SJSA1 (cell line): ENCODE measurements at places on chromosomes 12 and 14. TPM values are rescaled to one million over a fixed set of nuclear protein-coding genes. Genes with fewer than 3 reads are reported as not detected.

- DNase-seq, result peak; percentile 70
Observed at GRCh38 chr12:94941440-94941862, 62.0 kb downstream of the NDUFA12 start.

Gene NPAS3
- total RNA-seq, result 0.26 TPM in 1 of 2 replicates, not detected in the other

DNA sequence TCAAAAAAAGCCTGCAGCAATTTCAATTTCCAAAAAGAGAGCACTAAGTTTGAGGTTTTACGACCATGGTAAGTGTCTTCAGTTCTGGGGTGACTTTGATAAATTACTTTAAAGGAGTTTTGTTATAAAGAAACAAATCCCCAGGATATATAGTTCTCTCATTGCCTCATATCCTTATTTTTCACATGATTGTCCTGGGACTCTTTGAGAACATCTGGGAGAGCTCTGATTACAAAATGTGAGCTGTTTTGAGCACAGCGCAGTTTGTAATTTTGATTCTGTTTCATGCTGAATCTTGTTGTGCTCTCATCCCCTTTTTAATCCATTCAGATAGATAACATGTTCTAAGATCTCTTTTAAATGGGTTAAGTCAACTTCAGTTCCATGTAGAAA lies 67.7 kb upstream of the DCN start:
- no peak for DNase-seq

DNA sequence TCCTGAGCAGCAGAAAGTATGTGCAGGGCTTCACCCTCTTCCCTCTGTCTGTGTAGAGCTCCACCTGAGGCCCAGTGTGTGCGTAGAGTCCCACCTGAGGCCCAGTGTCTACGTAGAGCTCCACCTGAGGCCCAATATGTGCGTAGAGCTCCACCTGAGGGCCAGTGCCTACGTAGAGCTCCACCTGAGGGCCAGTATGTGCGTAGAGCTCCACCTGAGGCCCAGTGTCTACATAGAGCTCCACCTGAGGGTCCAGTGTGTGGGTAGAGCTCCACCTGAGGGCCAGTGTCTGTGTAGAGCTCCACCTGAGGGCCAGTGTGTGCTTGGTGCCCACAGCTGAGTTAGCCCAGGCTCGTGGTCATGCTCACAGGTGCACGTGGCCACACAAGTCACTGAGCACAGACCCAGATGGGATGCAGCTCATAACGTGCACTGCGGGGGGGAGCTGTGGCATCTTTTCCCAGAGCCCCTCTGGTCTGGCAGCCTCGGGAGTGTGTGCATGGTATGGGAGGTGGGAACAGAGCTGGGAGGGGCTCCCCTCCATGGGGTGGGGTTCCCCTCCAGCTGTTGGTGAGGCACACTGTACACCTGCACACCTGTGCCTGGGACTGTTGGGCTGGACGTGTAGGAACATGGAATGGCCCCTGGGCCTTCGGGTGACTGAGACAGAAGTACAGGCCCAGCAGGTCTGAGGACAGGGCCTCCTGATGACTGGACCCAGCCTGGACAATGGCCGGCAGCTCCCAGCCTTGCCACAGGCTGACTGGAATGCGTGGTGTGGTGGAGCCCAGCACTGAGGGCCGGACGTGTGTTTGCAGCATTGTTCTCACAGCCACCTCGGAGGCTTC lies 20.1 kb downstream of the PACS2 start:
- DNase-seq, result no peak

Gene SMAGP
- total RNA-seq, result 22.8 and 32.5 TPM in 2 replicates

Gene RPGRIP1
- total RNA-seq, result not detected in 2 replicates

Gene ZBTB42
- total RNA-seq, result 1.4 and 6.7 TPM in 2 replicates

DNA sequence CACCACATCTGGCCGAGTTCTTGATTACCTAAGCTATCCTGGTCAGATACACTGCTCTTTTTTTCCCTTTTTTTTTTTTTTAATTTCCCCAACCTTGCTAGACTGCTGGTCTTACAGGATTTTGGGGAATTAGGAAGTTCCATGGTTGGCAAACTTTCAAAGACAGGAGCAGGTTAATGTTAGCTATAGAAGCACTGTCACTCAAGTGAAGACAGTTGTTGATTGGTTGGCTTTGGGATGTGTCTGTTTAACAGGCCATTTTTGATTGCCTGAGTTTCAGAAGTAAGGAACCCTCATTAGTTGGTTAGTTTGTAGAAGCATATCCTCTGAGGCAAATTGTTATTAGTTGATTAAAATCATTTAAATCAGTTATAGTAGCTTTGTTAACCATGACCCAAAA lies 36.8 kb downstream of the RAP1B start:
- no peak for DNase-seq

DNA sequence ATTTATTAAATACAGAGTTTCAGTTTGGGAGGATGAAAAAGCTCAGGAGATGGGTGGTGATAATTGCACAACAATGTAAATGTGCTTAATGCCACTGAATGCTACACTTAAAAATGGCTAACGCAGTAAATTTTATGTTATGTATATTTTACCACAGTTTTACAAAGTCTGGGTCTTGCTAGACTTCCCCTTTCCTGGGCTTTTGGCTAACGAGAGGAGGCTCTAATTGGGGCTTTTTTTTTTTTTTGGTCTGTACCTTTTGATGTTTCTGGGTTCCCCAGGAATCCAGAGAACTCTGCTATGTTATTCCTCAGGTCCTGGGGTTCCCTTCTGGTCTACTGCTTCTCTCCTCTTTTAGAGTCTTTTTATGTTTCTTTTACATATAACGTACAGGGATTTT lies 355.5 kb downstream of the CACNA1C start:
- DNase-seq, result no peak

DNA sequence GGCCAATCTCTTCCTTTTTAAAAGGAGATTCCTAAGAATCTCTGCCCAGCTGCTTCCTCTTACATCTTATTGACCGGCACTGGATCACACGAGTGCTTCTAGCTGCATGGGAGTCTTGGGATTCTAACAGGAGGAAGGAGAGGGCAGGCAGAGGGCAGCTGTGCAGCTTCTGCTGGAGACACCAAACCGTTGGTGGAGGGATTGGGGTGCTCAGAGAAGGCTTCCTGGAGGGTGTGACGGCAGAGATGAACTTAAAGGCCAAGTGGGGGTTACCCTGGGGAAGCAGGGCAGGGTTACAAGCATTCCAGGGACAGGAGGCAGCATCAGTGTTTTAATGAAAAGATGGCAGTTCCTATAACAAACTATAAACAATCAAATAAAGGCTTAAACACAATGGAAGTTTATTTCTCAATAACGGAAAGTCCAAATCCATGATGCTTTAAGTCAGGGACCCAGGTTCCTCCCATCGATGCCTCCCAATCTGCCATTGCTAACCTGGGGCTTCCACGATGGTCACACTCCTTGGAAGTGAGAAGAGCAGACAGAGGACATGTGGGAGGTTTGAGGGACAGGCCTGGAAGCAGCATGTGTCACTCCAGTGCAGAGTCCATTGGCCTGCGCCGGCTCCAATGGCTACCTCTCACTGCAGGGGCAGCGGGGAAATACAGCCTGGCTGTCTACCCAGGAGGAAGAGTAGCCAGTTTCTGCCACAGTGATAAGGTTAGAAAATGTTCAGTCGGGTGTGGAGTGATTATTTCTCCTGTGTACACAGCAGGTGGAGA lies 53.1 kb upstream of the DDX11 start:
- peak; percentile 28 for DNase-seq

DNA sequence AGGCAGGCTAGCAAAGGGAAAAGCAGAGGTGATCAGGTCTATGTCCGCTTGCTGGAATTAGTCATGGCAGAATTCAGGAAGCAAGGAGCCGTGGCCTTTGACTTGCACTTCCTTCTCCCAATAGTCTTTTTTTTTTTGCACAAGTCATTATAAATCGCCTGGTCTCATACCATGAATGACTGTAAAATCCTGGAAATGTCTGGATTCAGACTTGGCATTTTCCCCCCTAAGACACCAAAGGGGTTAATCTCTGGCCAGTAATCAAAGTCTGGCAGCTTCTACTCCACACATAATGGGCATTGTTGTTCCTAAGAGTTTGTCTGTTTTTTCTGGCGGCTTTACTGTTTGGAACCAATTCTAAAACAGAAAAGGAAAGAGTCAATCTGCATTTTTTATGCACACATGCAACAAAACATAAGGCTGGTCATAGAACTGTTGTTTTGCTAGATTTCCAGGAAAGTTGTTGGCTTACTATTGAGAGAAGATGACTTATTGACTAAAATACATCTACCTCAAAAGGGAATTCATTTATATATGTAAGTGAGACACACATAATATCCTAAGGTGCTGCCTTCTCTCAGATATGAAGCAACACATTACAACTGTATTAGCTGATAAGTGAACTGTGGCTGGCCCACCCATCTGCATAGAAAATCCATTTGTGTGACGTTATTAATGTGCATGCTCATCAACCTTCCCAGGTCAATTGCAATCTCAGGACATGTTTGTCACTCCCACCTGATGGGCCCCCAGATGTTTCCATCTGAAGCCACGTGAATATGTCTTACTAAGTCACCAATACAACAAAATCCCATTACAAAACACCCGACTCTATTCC lies 157.3 kb downstream of the BTG1 start:
- DNase-seq, result no peak

Gene TRHDE
- 13.4 and 29.5 TPM in 2 replicates for total RNA-seq

DNA sequence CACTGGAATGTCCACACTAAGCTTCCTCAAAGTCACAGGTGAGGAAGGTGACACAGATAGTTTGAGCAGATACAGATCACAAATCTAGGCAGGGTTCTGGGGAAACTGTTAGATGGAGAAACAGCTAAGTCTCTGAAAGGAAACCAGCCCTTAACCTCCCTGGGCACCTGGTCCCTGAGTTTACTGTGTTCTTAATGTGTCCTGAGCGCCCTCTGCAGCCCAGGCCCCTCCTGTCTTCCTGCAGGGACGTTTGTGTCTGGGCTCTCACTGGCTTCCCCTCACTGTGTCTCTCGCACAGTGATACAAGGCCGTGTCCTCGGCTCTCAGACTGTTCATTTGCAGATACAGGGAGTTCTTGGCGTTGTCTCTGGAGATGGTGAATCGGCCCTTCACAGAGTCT lies 684.3 kb downstream of the TMEM121 start:
- DNase-seq, result no peak

DNA sequence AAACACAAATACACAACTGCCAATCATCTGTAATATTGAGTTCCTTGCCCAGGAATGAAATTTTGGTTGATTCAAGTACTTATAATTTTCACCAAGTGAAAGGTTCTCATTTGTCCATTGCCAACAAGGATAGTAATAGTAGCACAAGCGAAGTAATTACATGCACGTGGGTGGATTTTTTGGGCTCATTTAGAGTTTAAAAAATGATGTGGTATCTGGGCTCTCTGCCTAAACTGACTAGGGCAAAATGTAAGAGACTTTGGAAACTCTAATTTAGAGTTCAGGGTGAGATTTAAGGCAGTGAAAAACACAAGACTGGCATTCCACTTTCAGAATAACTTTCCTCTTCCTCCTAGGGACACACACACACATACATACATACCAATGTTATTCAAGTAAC lies 111.7 kb downstream of the MYRFL start:
- no peak for DNase-seq

DNA sequence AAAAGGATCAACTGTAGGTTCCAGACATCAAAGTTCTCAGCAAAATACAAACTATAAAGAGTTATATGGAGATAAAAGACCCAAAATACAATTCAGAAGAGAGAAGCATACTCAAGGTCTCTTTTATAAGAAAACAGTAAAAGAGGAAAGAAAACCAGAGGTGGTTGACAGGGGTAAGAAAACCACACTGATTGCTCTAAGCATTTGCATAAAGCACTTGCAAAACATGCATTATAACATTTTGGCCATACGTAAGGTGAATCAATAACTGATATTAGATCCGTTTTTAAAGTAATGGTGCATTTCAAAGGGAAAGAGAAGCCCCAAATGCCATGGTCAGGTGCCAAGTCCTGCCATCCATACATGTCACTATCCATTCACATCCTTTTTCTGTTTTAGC lies 5.9 kb downstream of the DDHD1 start:
- DNase-seq, result no peak

DNA sequence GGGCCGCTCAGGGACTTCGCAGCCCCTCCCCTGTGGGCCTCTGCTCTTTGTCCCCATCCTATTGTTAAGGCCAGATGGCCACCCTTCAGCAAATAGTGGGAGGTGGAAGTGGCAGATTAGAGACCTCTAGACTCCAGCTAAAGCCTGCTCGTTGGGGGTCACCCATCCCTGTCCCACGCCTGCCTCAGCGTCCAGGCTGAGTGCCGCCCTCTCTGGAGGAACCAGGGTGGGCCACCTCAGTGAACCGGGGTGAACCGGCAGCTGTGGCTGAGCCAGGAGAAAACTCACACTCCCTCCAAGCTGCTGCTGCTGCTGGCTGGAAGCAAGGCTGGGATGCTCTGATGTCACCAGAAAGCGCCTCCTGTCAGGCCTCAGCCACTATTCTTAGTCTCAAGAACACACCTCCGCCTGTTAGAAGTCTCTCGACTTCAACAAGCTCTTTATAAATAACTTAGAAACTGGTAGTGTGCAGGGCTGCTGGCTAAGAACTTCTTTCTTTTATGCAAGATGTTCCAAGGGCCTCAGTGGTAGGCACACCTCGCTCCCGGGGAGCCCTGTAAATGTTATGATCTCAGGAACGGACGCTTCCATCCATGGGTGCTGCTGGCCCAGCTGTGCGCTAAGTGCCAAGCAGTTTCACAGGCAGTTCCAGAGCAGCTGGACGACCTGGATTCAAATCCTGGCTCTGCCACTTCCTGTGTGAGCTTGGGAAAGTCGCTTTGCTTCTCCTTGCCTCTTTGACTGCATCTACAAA lies 19.8 kb upstream of the TESC start:
- no peak for DNase-seq

Gene TEX52
- not detected in 2 replicates for total RNA-seq

DNA sequence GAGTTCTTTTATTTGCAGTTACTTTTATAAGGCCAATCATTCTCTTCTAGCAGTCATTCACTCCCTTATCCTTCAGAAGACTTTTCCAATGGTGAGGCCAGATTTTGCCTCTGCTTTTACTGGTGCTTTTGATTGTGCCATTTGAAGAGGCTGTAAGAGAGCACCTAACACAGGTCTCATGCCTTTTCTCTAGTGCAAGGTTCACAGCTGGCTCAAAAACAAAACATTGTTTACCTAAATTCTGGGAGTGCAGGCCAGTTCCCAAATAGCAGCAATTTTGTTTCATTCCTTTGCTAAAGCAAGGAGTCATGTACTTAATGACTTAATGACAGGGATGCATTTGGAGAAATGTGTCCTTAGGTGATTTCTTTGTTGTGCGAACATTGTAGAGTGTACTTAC lies 192.0 kb downstream of the SYT10 start:
- no peak for DNase-seq

GRCh38 chr12:89040146-89040964 lies 311.9 kb downstream of the DUSP6 start:
- no peak for DNase-seq

DNA sequence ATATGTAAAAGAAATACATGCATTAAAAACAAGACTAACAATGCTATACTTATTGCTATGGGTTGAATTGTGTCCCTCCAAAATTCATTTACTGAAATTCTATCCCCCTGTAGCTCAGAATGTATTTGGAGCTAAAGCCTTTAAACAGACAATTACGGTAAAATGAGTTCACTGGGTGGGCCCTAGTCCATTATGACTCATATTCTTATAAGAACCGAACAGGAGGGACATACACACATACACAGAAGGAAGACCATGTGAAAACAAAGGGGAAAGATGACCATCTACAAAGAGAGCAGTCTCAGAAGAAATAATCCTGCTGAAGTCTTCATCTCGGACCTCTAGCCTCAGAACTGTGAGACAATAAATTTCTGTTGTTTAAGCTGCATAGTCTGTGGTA lies 77.1 kb upstream of the ANKS1B start:
- DNase-seq, result no peak
